ENCODE measurements at places on chromosomes 13 and 19.
A peak's percentile ranks its signal among the peaks of the same experiment; 100 is the strongest.

DNA sequence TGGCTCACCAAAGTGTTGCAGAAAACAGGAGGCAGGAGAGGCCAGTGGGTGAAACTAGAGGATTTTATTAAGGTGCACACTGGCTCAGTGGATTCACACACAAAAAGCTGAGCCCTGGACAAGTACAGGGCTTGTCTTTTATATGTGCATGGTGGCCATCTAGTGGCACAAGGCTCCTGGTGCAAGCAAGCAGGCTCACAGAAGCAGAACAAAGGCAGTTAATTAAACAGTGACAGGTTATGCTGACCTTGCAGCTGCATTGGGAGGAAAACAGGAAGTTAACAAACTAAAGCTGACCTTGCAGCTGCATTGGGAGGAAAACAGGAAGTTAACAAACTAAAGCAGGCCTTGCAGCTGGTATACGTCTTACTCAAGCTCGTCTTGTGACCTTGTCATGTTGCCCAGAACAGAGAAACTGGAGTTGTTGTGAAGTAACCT is 65.3 kb upstream of the ZNF681 start:
- DNase-seq: no peak

DNA sequence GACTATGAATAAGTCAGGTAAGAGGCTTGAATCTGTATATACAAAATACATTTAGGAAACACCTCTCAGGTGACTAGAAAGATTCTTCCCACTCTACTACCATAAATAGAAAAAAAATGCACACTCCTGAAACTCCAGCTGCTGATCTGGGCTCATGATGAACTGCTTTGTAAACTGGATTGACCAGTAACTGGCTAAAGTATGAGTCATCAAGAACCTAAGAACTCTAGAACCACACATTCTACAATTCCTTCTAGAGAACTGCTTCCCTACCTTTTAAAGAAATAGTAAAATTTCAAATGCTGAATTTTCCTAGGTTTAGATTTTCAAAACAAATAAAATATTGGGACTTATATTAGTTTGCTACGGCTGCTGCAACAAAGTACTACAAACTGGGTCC is 55.2 kb downstream of the ELF1 start:
- DNase-seq: no peak

DNA sequence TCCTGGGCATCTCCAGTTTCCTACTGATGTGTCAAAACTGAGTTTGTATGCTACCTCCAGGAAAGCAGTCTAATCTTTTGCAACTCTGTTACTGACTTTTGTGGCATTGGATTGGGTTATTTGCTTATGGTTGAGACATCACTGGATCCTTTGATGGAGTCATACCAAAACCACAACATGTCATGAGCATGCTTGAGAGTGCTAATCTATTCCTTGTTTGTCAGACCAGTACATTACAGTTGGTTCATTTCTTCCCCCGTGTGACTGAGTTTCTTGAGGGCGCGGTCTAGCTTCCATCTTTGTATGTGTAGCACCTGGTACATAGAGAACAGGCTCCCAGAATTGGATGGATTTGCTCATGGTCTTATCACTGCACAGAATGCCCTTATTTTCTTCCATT is 43.2 kb downstream of the SUGT1 start:
- no peak for DNase-seq

- DNase-seq: no peak
Observed at GRCh38 chr13:75825161-75825560, 189.0 kb downstream of the LMO7 start.

GRCh38 chr13:64078480-64078936 is 2662.9 kb upstream of the PCDH20 start:
- DNase-seq: no peak

- no peak for DNase-seq
Observed at GRCh38 chr13:50584856-50585580, 258.5 kb downstream of the DLEU7 start.

GRCh38 chr19:47497050-47497766 is 13.2 kb upstream of the KPTN start:
- no peak for DNase-seq

- DNase-seq: no peak
Observed at GRCh38 chr19:41354343-41354953, 726 bp upstream of the TGFB1 start.

- DNase-seq: no peak
Observed at GRCh38 chr19:1264801-1265614, 4.1 kb upstream of the CIRBP start.

GRCh38 chr13:113239357-113239756 is 29.9 kb downstream of the CUL4A start:
- no peak for DNase-seq

- DNase-seq: no peak
Observed at GRCh38 chr13:98738213-98738612, 14.3 kb downstream of the SLC15A1 start.

- DNase-seq: no peak
Observed at GRCh38 chr13:80877944-80878241, 537.0 kb upstream of the SPRY2 start.

GRCh38 chr13:60095300-60095699 is 68.4 kb downstream of the DIAPH3 start:
- DNase-seq: no peak

GRCh38 chr13:90032841-90033493 is 1314.5 kb upstream of the MIR17HG start:
- no peak for DNase-seq

DNA sequence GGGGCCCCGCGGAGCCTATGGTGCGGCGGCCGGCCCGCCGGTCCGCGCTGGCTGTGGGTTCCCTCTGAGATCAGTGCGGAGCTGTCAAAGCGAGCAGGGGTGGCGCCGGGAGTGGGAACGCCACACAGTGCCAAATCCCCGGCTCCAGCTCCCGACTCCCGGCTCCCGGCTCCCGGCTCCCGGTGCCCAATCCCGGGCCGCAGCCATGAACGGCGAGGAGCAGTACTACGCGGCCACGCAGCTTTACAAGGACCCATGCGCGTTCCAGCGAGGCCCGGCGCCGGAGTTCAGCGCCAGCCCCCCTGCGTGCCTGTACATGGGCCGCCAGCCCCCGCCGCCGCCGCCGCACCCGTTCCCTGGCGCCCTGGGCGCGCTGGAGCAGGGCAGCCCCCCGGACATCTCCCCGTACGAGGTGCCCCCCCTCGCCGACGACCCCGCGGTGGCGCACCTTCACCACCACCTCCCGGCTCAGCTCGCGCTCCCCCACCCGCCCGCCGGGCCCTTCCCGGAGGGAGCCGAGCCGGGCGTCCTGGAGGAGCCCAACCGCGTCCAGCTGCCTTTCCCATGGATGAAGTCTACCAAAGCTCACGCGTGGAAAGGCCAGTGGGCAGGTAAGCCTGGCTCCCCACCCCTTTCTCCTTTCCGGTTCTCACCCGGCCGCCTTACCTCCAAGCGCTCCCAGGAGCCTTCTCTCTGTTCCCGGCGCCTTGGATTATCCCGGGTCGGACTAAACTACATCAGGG is at the start of gene PDX1:
PDX1 (plus strand) TSS at position 67 of the 743 bp plus-strand sequence; CDS start at position 206, 139 bp downstream.
- DNase-seq: no peak

GRCh38 chr19:13622766-13623715 is 116.8 kb upstream of the CACNA1A start:
- DNase-seq: no peak

DNA sequence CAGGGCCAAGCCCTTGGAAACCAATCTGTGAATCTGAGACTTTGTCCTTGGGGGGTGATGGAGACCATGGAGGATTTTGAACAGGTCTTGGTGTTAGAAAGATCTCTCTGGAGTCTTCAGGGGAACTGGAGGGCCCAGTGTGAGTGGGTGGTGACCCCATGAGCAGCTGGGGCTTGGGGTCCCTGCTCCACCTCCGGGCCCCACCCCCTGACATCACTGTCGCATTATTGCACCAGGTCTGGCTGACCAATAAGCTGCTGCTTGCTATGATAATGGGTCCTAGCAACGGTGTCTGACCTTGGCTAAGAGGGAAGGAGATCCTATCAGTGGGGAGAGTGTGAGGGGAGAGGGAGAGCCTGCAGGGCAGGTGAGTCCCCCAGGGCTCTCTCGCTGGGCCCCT is at the start of gene IRGC:
IRGC (plus strand) TSS at position 301 of the 400 bp plus-strand sequence. CDS start 2,483 bp downstream, outside the sequence.
- DNase-seq: no peak

GRCh38 chr13:112509190-112509589 is 78.8 kb downstream of the TUBGCP3 start:
- DNase-seq: no peak

DNA sequence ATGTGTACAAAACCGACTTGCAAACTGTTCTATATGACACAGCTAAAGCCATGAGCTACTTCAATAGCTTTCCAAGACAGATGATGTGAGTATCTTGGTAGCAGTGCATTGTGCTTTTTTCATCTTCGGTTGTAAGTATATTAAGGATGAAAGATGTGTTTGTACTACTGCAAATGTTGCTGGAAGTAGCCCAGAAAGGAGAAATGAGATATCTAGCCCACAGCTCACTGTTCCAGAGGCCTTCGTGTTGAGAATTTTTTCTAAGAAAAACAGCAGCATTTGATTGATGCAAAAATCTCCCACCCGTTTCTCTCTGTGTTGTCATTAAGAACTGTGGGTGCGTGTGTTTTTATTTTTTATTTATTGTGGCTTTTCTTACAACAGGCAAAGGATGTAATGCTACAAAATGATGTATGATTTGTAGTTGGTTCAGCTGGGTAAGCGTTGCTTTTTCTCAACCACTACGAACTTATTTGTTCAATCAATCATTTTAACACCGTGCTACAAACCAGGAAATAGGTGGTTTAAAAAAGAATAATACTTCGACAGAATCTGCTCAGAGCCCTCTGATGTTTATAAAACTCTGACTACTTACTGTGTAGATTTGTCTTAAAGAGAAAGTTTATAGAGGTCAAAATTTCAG is 41.6 kb upstream of the RFC3 start:
- no peak for DNase-seq

GRCh38 chr13:41827507-41828213 is 133.2 kb downstream of the VWA8 start:
- peak; percentile 70 for DNase-seq

- DNase-seq: no peak
Observed at GRCh38 chr19:49669516-49669915, 3.8 kb downstream of the BCL2L12 start.

GRCh38 chr19:7992575-7992974 is 12.9 kb downstream of the ELAVL1 start:
- DNase-seq: no peak

GRCh38 chr13:91133941-91134802 is 213.3 kb upstream of the MIR17HG start:
- DNase-seq: no peak

DNA sequence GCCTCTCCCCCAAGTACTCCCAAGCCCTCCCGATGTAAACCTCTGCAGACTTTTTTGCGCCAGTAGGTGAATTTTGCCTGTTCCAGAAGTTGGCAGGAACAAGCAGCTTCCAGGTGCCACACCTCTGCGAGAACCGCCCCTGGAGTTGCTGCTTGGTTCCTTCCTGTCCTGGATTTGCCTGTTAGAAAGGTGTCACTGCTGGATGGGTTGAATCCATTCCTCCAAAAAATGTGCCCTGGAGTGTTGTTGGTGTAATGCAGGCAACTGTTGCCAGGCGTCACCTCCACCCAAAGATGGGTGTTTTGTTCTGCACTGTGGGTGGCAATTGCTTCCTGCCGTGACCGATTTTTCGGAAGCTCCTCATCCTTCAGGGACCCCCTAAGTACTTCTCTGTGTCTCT is 5.7 kb downstream of the PGPEP1 start:
- DNase-seq: no peak

Data from right lung (tissue), 10 donors.